ENCODE measurements at places on chromosomes 16 and 17.
A peak's percentile ranks its signal among the peaks of the same experiment; 100 is the strongest.

- DNase-seq: no peak
Observed at GRCh38 chr16:70663524-70664324, 17.4 kb downstream of the IL34 start.

- DNase-seq: no peak
Observed at GRCh38 chr16:63806794-63807506, 1314.9 kb downstream of the CDH11 start.

- no peak for DNase-seq
Observed at GRCh38 chr17:51087072-51087757, 33.5 kb downstream of the SPAG9 start.

GRCh38 chr17:72754513-72754912 is 338.0 kb downstream of the SLC39A11 start:
- no peak for DNase-seq

GRCh38 chr16:89853306-89853993 is 19.9 kb upstream of the TCF25 start:
- DNase-seq: no peak

DNA sequence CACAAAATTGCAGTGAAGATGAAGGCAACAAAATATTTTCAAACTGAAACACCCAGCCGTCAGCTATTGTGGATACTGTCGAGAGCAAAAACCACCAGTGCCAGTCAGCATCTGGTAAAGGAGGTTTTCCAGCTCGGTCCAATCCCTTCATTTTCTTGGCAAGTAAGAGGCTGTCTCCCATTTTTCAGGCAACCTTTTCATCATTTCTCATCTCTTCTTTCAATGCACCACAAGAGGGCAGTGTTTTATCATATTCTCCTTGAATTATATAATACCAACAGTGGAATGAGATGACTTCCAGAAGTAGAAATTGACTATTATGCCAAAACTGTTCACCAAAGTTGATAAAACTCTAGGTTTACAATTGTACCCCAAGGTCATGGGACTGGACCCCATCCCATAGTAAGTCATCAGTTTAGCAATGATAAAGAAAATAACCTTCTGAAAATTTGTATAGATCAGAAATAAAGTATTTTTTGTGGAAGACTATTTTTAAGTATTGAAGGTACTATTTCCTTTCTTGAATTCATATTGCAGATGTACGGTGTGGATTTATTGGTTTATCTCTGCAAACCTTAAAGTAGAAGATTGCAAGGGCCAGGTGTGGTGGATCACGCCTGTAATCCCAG is 16.8 kb downstream of the NQO1 start:
- no peak for DNase-seq

- no peak for DNase-seq
Observed at GRCh38 chr17:45719335-45720071, 64.6 kb upstream of the CRHR1 start.

GRCh38 chr17:38617074-38617860 is 11.5 kb upstream of the SRCIN1 start:
- DNase-seq: no peak

DNA sequence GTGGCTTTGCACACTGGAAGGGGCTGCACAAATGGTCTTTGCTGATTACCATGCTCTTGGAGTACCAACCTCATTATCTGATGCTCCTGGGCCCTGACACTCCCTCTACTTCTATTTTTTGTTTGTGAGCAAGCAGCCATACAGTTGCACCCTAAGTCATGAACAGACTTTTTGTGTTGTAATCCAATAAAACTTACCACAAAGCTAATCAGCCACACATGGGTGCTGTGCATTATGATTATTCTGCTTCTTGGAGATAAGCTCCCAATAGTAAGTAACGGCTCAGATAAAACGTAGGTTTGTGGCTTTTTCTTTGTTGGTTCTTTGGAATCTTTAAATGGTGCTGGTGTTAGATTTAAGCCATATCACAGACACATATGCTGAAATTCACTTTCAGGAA is 76.2 kb downstream of the CCT6B start:
- DNase-seq: no peak

- DNase-seq: peak; percentile 66
Observed at GRCh38 chr17:48618256-48618896, 3.3 kb upstream of the HOXB8 start.

DNA sequence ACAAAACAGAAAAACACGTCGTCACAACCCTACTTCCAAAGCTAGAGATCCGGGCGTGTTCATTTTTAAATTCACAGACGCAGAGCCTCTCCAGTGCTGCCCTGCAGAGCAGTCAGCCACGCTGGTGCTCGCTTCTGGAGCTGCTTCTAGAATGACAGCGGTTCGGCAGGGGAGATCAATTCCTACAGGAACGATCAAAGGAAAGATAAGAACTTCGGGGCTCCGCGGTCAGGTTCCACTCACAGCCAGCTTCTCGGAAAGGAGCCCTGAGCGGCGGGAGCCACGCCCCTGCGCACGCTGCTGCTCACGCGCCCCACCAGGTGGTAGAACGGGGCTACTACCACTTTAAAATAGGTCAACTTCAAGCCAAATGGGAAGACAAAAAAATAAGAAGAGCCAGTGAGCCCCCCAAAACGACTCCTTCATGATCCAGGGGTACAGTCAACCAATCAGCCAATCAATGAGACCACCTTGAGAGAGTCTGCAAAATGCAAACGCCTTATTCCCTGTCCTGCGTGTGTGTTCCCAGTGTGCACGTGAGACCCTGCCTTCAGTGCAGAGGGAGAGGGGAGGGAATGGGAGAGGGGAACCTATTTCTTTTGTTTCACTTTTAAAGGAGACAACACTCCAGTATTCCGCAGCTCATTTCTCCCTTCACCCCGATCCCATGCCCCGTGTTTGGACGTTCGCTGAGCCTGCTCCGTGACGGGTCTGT is 209.7 kb downstream of the RBFOX3 start:
- peak; percentile 61 for DNase-seq

GRCh38 chr16:78929841-78930240 is 670.7 kb downstream of the MAF start:
- DNase-seq: no peak

- DNase-seq: no peak
Observed at GRCh38 chr17:35895636-35896587, 15.8 kb upstream of the CCL5 start.

- DNase-seq: no peak
Observed at GRCh38 chr17:31389657-31390381, 1.7 kb upstream of the RAB11FIP4 start.

DNA sequence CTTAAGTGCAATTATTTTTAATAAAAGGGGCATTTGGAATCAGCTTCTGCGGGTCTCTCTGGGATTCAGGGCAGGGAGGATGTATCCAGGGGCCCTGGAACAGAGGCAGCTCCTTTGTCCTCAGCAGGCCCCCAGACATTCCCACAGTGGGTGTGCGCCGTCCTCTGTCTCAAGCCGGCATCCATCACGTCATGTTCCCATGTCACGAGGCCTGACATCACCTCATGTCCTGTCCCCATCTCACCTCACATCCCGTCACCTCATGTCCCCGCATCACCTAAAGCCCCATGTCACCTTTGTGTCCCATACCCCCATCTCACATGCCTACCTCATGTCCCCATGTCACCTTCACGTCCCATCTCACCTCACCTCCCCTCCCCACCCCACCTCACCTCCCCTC is 18.5 kb downstream of the GAA start:
- no peak for DNase-seq

DNA sequence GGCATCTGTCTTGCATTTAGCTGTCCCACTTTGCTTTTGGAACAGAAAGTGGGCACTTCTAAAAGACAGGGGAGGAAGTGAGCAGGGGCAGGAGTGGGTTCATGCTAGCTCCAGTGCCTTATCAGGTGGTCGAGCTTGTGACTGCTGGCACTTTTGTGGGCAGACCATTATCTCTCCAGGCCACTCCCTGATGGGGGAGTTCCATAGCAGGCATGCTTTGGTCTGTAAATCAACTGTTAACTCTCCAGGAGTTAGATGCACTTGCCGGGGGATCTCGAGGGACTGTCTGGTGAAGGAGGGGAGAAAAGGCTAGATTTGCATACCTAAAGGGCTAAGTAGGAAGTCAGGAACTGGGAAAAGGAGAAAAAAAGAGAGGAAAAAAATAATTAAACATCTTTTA is 9.3 kb upstream of the CARD14 start:
- DNase-seq: no peak

GRCh38 chr16:26365161-26365940 is 673.6 kb downstream of the HS3ST4 start:
- no peak for DNase-seq

GRCh38 chr17:45052052-45052772 is 780 bp upstream of the DCAKD start:
- peak; percentile 14 for DNase-seq

- DNase-seq: no peak
Observed at GRCh38 chr16:49994006-49994405, 31.0 kb upstream of the CNEP1R1 start.

- DNase-seq: no peak
Observed at GRCh38 chr16:89334050-89334449, 116.5 kb downstream of the ZNF778 start.

GRCh38 chr17:21365016-21365415 is 11.1 kb upstream of the KCNJ12 start:
- no peak for DNase-seq

DNA sequence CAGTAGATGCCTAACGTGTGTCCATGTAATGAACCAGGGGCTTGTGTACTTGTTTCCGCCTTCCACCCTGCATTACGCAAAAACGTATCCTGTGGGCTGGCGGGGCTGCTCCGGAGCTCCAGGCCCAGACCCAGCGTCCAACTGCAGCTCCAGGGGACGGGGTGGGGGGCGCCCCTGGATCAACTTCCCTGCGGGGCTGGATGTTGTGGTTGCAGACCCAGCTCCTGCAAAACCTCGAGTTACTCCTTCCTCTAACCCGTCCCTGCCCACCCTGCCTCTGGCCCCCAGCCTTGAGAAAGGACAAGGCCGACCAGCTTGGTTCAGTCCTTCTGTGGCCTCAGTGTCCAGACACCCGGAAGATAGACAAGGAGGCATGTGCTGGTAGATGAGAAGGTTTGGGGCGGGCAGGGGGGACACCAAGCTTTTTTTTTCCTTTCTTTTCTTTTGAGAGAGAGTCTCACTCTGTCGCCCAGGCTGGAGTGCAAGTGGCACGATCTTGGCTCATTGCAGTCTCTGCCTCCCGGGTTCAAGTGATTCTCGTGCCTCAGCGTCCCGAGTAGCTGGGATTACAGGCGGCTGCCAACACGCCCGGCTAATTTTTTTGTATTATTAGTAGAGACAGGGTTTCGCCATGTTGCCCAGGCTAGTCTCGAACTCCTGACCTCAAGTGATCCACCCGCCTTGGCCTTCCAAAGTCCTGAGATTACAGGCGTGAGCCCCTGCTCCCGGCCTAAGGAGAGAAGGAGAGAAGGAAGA is 731 bp upstream of the EXOC7 start:
- DNase-seq: no peak
